ENCODE measurements at places on chromosomes 5 and 9.

DNA sequence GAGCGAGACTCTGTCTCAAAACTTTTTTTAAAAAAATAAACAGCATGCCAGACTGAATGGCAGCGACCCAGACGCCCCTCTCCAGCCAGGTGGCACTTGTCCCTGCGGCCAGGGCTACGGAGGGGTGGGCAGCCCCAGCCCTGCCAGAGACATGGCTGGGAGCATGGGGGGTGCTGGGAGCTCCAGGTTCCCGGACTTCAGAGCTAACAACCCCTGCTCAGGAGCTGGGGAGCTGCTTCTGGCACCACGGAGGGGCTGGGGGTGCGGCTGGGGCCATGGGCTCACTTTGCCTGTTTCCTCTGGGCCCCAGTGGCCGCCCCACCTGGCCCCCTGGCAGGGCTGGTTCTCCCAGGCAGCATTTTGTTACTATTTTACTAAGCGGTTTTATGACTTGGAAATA, 49.9 kb downstream of the SLC12A7 start:
- no peak for DNase-seq

DNA sequence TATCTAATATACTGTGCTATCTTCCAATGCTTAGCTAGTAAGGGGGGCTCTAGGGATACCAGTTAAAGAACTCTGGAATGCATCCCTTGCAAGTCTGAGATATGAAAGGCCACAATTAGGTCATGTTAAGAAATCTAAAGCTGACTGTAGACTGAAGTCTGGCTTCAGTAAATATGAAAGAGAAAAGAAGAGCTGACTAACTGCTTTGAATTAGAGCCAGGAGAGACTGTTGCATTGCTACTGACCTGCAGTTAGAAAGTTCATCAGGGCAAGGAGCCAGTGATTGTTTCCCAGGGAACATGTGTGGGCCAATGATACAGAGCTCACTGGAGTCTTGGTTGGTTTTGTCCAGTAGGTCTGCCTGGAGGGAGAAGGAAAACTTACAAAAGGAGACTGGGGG, 472.1 kb upstream of the TNC start:
- no peak for DNase-seq

- no peak for DNase-seq
Measured at GRCh38 chr5:67908126-67908765, 307.3 kb upstream of the PIK3R1 start.

DNA sequence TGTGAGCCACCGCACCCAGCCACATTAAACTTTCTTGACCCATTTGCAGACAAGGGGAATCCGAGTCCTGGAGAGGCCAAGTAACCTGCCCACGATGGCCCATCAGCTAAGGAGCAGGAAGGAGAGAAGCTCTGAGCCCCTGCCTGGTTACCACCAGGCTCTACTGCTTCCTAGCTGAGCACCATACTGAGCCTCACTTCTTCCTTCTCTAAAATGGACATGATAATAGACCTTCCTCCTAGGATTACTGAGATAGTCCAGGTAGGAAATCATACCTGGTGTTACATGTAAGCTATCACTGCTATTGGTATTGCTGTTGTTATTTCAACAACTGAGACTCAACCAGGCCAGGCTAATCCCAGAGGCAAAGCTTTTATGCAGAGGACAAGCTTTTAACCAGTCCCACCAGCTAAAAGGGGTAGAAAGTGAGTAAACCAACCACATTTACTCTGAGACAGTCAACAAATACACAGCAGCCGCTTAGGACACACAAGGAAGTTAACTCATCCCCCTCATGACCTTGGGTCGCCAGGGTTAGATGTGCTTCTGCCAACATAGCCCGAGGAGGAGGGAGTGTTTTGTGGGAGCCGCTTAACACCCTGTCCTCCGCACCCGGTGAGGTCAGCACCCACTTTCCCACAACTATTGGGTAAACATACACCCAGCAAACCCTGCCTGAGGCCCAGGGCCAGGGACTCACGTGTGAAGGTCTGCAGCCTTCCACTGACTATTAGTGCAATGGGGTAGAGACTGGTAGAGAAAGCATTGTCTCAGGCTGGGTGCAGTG, 20.6 kb upstream of the PTGES start:
- no peak for DNase-seq

DNA sequence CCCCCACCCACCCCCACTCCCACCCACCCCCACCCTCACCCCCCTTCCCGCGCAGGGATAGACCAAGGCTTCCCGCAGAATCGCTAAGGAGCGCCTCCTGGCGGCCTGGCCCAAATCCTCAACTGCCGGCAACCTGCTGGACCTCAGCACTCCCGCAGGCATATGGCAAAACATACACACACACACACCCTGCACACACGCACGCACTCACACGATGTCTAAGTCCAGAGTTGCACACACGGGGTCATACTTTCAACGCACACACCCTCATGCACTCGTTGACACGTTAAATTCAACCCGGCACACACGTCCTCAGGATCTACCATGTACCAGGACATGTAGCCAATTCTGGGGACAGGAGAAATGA, 1.7 kb downstream of the CPLX2 start:
- no peak for DNase-seq

DNA sequence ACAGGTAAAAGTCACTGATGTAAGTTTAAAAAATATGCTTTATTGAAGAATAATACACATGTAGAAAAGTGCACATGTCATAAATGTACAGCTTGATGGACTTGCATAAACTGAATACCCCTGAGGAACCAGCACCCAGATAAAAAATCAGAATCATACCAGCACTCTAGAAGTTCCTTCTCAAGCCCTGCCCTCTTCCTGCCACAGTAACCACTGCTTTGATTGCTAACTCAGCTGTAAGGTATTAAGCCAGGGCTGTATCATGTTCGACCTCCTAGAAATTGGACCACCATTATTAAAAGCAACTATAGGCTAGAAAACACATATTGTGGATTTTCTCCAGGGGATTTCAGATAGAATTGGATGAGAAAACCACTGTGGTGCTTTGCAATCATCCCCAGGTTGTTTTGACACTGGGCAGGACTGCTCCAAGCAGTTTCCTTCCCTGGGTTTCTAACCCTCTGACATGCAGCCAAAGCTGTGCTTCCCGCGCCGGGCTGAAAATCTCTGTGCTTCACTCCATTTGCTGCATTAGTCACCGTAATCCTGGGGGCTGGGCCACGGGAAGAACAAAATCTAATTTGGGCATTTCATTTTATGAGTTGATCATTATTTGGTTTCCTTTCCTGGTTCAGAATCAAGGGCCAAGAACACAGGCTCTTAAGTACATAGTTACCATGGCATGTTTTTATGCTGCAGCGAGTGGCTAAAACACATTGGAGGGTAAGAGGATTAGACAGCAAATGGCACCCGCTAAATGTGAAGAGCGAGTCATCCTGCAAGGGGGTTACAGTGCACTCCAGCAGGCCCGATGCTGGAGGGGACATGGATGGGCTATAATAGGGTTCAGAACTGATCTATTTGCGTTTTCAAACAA, 139.4 kb upstream of the IL12B start:
- no peak for DNase-seq

DNA sequence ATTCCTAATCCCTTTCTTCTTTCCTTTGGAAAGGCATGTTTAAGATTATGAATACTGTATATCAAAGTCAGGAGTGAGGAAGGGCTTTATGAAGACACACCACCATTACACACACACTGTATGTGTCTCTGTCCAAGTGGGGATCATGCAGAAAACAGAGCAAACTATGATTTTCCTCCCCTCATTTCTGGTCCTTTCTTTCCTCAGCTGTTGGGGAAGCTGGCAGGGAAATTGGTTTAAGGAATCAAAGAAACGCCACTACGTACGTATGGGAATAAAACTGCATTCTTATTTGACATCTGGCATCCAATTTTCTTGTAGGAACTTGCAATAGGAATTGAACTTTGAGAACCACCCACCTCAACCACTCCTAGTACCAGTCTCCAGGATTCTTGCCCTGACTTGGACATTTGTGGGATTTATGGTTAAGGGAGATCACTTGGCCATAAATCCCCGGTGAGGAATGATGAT, 125.8 kb downstream of the PDE4D start:
- DNase-seq = no peak

GRCh38 chr9:16320338-16320902, 550.0 kb downstream of the BNC2 start:
- no peak for DNase-seq

- DNase-seq = no peak
Measured at GRCh38 chr9:18504707-18505106, 30.8 kb downstream of the ADAMTSL1 start.

GRCh38 chr9:18063856-18064390, 410.0 kb upstream of the ADAMTSL1 start:
- no peak for DNase-seq

DNA sequence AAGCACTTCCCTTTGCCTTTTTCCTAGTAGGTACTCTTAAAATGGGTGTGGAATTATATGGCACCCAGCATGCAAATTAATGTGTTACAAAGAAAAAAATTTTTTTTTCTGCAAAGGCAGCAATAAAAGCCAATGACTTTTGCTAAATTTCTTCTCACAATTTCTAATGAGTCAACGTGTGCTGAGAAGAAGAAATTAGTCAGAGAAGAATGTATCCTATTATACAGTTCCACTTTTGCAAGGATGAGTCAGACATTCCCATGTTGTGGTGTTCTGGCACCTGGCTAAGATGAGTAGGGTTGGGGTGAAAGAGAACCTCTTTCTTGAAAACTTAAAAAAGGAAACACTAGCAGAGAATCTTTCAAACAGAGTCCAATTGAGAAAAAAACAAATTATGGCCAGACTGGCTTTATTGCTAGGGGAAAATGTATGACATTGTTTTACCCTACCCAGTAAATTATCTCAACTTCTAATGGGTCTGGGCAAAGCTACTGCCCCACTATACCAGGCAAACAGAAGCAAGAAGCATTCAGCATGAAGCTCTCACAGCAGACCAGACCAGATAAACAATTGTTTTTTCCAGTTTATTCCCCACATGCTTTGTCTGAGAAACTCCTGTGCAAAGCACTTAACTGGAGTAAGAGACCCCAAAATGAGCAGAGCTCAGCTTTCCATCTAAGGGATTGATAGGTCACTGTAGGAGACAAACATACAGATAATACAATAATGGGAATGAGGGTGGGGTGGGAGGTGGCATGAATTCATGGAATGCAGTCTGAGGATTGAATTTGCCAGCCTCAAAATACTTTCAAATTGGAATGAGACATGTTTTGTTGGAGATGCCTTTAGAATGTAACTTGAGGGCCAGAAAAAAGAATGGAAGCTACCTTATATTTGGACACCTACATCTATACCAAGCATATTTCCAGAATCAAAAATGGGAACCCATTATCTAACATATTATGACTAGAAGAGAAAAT, 220.8 kb upstream of the RFX3 start:
- no peak for DNase-seq

DNA sequence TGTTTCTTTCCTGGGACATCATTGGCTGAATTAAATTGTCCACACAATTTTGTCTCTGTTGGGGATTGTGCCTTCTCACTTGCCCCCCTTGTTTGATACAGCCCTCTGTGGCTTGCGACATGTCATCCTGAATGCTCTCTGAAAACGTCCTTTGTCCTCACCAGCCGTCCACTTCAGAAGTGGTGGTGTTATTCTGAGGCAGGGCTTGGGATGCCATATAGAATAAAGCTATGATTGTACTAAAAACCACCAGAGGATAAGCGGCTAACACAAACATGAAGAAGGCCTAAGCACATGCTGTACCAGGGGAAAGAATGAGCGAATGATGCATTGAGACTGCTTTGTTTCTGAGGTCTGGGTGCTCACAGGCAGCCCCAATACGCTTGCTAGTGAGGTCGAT, 3.5 kb upstream of the SNX30 start:
- DNase-seq = no peak

- DNase-seq = no peak
Measured at GRCh38 chr9:101398930-101399642, 435 bp downstream of the ZNF189 start.

DNA sequence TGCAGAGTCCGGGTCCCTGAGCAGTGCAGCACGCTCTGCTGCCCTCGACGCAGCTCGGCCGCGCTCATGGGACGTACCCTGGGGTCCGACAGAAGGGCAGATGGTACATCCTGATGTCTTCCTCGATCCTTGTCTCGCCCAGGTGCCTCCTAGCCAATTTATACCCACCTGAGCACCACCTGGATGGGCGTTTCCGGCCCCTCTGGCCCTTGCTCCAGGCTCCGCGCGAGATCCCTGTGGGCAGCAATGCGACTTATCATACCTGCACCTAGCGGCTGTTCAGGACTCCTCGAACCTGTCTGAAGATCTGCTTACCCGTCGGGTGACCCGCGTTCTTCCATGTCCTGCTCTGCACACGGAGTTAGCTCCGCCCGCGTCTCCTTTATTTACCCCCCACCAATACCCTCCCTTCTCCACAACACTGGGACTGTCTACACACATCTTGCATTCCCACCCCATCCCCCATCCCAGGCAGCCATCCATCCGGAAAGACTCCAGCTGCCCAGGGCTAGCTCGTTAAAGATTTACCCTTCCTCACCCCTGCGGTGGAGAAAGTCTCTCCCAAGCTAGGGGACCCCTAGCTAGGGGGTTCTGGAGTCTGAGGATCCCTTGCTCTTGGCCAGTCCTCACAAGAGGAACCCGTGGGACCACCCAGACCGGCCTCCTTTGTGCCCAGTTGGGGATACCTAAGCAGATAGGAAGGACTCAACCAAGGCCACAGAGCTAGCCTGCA, at the start of gene KIF12:
KIF12 (minus strand) TSS at position 357 of the 733 bp plus-strand sequence; CDS start at position 341, 16 bp downstream.
- no peak for DNase-seq

DNA sequence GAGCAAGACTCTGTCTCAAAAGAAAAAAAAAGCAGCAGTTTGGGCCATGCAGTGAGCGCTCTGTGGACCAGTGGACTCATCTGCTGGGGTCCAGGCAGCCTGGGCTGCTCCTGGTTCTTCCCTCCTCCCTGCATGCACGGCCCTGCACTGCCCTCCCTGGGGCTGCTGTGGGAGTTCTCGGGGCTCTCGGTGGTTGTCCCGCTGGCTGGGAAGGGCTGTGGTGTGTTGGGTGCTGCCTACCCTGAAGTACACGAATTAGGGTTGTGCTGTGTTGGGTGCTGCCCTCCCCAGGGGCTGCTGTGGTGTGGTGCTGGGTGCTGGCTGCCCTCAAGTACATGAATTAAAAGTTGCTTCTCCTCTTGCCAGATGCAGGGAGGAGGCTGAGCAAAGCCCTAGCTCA, 18.3 kb upstream of the CLPTM1L start:
- DNase-seq = no peak

GRCh38 chr9:136231478-136232297, 13.9 kb downstream of the QSOX2 start:
- DNase-seq = no peak

DNA sequence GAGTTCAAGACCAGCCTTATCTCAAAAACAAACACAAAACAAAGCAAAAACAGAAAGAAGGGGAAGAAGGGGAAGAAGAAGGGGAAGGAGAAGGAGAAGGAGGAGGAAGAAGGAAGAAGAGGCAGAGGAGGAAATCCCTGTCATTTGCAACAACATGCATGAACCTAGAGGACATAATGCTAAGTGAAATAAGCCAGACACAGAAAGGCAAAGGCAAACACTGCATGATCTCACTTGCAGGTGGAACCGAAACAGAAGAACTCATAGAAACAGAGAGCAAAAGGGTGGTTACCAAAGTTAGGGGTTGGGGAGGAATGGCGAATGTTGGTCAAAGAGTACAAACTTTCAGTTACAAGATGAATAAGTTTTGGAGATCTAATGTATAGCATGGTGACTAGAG, 135.4 kb downstream of the UGCG start:
- DNase-seq = no peak
